ENCODE measurements at places on chromosomes 11 and 22. TPM values are rescaled to one million over a fixed set of nuclear protein-coding genes. Genes with fewer than 3 reads are reported as not detected.

MUC5AC gene
- not detected for total RNA-seq

OR52H1 gene
- total RNA-seq = 0.26 TPM

OR51I1 gene
- total RNA-seq = 0.25 TPM

- H3K27ac ChIP-seq = no peak overlapping the region
- no peaks in the 10 kb centered on the region for H3K27me3 ChIP-seq
- DNase-seq = peak; percentile 25
- no peak overlapping the region for H3K4me3 ChIP-seq
Observed at GRCh38 chr11:118615976-118616371, 8.6 kb downstream of the PHLDB1 start.

DNA sequence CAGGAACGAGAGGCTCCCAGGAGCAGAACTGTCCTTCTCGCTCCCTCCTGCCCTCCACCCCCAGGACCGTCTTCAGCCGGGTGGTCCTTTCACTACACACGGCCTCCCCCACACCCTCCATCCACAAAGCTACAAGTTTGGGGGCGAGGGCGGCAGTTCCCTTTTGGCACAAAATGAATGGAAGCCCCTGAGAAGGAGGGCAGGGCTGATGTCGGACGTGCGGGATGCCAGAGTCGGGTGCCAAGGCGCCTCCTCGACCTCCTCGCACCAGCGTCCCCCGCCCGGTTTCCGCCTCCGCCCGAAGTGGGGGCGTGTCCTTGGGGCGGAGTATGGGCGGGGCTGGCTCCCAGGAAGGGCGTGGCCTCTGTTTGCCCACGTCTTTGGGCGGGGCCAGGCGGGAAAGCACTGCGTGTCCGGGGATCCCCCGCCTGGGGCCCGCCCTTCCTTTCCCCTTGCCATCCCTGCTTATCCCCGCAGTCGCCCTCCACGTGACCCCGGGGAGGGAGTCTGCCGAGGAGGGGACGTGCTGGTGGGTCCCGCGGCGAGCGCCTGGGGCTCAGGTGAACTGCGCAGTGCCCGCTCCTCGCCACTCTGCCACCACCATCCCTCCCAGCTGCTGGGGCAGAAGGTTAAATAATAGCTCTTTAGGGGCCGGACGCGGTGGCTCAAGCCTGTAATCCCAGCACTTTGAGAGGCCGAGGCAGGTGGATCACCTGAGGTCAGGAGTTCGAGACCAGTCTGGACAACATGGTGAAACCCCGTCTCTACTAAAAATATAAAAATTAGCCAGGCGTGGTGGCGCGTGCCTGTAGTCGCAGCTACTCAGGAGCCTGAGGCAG, 937 bp upstream of the EFEMP2 start:
- H3K27ac ChIP-seq = peak overlapping the region; percentile 96
- peak overlapping the region; percentile 63 for H3K4me3 ChIP-seq
- H3K27me3 ChIP-seq = no peaks in the 10 kb centered on the region
- no peaks in the 10 kb centered on the region for H3K36me3 ChIP-seq
- DNase-seq = peak; percentile 99

DNA sequence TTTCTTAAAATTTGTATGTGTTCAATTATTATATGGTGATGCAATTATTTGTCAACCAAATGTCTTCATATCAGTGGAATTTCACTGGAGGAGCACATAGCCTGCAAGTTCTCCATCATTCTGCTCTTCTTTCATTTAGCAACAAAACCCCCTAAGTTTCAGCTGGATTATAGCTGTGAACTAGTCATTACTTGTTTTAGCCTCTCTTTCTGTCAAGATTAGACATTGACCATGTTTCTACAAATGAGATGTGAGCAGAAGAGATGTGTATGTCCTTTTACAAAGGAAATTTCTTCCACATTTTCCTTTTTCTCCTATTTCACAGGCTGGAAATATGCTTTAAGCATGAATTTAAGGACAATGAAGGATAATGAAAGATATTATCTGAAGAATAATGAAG, 9.2 kb upstream of the NOX4 start:
- no peak for DNase-seq
- H3K4me3 ChIP-seq = no peak overlapping the region
- no peaks in the 10 kb centered on the region for H3K36me3 ChIP-seq
- no peaks in the 10 kb centered on the region for H3K4me1 ChIP-seq
- no peak overlapping the region for H3K27ac ChIP-seq

- no peak overlapping the region for H3K4me3 ChIP-seq
- no peak for DNase-seq
- no peaks in the 10 kb centered on the region for H3K27me3 ChIP-seq
- H3K36me3 ChIP-seq = no peaks in the 10 kb centered on the region
- H3K27ac ChIP-seq = no peak overlapping the region
- H3K4me1 ChIP-seq = no peaks in the 10 kb centered on the region
Observed at GRCh38 chr22:34645375-34645774, 420.6 kb upstream of the ISX start.

All from ovary (tissue), 10 donors.